Lung microvascular endothelial cell (primary cell): ENCODE measurements at places on chromosomes 4 and X. TPM values are rescaled to one million over a fixed set of nuclear protein-coding genes. Genes with fewer than 3 reads are reported as not detected.

The GPM6B gene
- 0.22 TPM in 1 of 2 replicates, not detected in the other for total RNA-seq

DNA sequence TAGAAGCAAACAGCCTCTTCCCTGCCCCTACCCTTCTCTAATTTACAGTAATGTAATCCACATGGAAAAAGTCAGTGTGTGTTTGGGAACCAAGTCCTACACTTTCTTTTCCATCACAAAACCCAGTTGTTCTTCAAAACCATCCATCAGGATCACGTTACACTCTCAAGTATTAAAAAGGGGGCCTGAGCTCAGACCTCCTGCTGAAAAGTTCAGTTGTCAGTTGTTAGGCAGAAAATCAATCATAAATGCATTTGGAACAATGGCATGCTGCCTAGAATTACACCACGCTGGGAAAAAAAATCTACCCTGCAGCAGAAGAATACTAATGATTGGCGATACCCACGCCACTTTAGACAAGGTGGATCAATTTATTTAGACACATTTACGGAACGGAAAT lies 236.5 kb downstream of the PARM1 start:
- no peak for DNase-seq

DNA sequence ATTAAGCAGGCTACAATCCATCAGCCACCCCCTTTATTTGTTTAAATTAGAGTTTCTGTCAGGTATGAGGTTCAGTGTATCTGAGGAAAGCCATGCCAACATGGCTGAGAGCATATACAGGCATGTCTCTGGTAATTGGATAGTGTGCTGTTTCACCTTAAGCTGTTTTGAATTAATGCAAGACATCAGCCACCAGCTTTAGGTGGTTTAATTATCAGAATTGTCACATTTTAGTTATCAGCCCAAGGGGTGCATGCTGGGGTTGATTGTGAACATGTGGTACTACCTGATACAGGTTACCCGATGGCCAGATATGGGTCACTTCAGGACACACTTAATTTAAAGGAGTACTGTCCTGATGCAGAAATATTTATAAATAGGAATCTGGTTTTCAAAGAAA lies 353.2 kb upstream of the TENM3 start:
- DNase-seq, result no peak

GRCh38 chr4:93461541-93461940 lies 367.0 kb upstream of the ATOH1 start:
- DNase-seq, result no peak

The UNC5C gene
- under 0.01 TPM in 2 replicates for total RNA-seq

The UGT2B17 gene
- total RNA-seq, result not detected in 2 replicates
